ENCODE measurements at places on chromosomes 1 and 21.

- no peak for DNase-seq
Measured at GRCh38 chr1:40245686-40246085, 2.1 kb upstream of the TMCO2 start.

GRCh38 chr1:1573843-1574720, 581 bp downstream of the SSU72 start:
- no peak for DNase-seq

- no peak for DNase-seq
Measured at GRCh38 chr1:229889031-229889517, 178.0 kb upstream of the GALNT2 start.

DNA sequence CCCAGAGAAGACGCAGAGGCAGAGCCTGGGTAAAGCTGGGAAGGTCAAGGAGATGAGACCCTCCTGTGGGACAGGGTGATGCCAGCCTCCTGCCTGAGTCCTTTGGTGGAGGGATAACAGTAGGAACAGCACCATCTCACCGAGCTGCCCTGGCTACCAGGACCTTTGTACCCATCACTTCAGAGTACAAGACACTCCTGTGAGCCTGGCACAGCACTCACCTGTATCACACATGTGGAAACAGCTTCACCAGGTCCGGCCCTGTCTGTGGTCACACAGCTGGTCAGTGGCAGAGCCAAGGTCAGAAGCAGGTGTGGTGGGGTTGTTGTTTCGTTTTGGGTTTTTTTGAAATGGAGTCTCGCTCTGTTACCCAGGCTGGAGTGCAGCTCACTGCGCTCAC, 5.0 kb upstream of the TMEM200B start:
- no peak for DNase-seq

GRCh38 chr1:79694241-79694640, 687.7 kb upstream of the ADGRL4 start:
- no peak for DNase-seq

DNA sequence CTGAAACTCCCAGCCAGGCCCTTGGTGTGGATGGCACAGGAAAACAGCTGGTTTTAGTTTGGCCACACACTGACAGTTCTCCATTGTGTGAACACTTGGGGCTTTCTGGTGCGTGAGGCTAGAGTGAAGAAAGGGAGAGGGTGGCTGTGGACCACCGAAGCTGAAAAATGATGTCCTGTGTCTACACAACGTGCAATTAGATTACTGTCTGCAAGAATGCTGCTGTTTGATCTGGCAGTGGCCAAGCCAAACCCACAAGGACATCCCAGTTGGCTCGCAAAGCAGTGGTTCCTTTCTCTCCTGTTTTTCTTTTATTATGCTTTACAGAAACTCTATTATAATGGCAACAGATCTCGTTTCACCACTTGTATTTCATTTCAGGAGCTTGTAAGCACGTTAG, 58.9 kb downstream of the ERG start:
- no peak for DNase-seq

DNA sequence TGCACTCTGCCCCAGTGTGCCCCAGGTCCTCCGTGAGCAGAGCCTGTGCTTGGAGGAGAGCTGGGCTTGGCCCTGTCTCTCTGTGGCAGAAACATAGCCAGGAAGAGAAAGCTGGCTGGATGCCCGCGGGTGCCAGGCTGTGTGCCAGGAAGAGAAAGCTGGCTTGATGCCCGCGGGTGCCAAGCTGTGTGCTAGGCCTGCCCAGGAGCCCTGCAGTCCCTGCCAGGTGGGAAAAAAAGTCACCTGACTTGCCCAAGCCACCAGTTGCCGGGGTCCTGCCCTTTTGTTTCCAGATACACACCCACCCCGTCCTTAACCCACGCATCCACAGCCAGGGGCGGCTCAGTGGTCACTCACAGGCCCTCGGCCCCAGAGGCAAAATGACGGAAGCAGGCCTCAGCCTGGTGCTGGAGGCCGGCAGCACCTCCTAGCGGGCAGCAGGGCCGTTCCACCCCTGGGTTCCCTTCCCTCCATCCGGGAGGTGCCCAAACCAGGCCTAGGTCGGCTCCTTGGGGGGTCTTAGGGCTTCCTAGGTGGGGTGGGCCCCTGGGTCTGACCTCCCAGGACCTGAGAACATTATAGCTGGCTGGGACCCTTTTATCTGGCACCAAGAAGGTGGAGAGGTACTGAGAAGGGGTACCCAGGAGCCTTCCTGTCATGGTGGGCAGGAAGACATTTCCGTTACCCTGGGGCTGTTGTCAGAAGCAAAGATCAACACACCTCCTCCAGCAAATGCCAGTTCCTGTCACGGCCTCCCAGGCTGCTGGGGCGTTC, 9.1 kb downstream of the ITGB2 start:
- no peak for DNase-seq

- DNase-seq = no peak
Measured at GRCh38 chr1:180594723-180595122, 36.0 kb downstream of the OVAAL start.

DNA sequence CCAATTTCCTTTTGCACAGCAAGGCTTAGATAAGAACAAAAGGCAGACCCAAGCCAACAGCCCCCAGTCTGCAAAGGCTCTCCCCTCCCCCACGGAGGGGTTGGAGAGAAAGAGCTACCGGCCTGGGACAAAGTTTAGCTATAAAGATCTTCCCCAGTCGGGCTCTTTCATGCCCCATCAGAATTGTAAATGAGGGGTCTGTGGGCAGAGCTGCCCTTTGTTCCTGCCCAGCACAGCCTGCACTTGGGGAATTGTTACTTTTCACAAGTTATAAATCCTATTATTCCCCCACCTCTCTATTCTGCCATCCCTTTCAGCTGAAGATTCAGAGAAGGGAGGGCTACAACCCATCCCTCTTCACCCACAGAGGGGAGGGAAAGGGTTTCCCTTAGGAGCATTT, 3.5 kb downstream of the MYCL start:
- DNase-seq = no peak

GRCh38 chr1:116258668-116259419, 114.2 kb upstream of the ATP1A1 start:
- no peak for DNase-seq

DNA sequence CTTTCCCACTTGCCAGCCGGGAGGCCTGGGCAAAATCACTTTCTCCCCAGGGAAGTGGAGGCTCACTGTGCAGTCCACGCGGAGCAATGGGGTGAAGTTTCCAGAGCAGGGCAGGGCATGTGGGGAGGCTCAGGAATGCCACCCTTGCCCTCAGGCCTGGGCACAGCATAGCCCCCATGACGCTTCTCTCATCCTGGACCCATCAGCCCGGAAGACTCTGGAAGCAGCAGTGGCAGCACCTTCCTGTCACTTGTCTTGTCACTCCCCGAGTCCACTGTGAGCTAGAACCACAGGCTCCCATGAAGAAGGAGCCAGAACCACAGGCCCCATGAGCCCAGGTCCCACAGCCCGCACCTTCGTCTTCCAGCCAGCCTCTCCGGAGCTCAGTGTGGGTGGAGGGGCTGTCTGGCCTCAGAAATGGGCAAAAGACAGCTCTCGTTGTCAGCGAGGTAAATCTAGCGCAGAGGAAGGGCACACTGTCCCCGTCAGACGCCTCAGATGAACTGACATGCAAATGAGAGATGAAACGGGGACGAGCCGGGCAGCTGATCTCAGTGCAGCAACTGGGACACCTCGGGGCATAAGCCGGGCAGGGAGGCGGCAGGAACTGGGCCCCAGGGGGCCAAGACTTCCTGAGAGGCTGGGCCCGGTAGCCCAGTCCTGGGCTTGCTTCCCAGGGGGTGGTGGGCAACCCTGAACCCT, 6.1 kb downstream of the PDE9A start:
- DNase-seq = no peak

DNA sequence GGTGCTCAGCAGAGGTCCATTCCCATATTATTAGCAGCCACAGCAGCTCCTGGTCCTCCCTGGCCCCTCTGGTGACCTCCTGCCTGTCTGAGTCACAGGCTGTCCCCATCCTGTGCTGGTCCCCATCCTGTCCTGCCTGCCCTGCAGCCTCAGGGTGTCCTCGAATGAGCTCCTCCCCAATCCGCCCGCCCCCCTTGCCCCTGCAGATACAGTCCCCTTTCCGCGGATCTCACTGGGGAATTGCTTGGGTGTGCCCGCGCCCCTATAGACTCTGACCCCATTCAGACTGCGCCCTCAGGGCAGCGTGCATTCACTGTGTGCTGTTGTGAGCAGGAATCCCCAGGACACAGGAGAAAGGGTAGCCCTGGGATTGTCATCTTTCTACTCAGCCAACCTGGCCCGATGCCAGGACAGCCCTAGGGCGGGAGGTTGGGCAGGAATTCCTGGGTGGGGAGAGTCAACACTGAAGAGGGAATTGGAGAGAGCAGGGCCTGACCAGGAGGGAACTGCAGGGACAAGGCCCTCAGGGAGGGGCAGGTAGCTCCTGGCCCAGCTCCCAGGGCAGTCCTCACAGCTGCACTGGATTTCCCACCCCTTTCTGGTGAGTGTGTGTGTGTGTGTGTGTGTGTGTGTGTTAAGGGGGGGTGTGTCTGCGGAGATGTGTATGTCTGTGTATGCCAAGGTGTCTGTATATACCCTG, 1.1 kb upstream of the GUCA2A start:
- DNase-seq = no peak

DNA sequence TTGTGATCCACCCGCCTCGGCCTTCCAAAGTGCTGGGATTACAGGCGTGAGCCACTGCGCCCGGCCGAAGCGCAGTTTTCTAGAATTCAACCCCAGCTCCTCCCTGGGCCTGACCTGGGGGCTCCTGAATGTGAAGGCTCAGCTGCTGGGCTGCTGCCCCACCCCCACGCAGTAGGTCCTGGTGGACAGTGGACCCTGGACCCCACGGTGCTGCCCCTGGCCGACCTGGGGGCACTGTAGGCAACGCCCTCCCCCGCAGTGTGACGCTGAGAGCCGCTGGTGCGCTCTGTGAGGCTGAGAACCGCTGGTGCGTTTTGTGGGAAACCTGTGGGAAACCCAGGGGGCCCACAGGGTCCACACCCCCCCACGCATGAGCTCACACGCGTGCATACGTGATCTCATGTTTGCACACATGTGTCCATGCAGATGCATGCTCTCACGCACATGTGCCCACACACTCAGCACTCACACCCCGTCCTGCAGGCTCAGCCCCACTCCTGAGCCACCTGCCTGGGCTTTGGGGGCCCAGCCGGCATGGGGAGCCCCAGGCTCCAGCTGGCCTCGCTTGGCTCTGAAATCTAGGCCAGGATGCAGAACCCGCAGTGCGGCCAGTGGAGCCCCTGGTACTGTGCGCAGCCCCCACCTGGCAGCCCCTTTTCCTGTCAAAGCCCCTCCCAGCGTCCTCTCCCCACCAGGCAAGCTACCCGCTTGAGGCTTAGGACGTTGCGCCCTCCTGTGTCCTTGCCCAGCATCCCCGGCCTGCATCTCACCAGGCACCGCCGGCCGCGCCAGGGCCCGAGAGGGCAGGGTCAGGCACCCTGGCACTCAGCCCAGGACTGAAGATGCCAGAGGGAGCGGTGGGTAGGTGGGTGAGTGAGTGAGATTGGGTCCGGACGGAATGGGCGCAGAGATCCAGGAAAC, 67.7 kb downstream of the COL18A1 start:
- DNase-seq = no peak

GRCh38 chr1:201460814-201461644, 8.0 kb downstream of the PHLDA3 start:
- peak; percentile 89 for DNase-seq

GRCh38 chr1:212285685-212286555, 710 bp downstream of the PPP2R5A start:
- no peak for DNase-seq

DNA sequence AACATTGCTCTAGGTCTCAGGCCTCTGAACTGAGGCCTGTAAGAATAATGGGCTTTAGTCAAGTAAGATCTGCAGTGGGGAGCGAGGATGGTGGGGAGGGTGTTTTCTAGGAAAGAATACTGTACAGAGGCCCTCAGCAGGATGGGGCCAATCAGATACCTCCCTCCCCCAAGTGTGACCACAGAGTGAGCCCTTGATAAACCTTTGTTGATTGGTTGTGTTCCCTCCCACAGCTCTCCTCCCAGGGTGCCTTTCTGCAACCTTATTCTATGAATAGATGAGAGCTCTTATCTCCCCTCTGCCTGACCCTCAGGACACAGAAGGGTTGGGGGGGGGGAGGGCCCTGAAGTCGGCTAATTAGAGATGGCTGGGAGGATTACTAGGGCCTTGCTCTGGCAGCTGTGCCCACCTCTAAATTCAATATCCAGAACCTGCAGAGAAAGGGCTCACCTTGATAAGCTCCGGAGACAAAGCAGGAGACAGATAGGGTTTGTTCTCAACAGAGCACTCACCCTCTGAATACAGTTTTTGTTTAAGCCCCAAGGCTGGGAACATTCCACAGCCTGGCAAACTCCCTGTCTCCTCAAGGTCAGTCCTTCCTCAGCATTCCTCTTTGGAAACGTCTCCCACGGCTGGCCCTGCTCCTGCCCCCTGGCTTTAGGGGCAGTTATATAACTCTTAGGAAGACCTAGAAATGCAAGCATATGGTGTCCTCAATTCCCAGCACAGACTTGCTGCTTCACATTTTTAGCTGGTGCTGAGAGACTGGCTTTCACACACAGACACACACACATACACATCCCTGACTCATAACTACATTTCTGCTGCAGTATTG, 42.9 kb downstream of the ATP1A1 start:
- no peak for DNase-seq

DNA sequence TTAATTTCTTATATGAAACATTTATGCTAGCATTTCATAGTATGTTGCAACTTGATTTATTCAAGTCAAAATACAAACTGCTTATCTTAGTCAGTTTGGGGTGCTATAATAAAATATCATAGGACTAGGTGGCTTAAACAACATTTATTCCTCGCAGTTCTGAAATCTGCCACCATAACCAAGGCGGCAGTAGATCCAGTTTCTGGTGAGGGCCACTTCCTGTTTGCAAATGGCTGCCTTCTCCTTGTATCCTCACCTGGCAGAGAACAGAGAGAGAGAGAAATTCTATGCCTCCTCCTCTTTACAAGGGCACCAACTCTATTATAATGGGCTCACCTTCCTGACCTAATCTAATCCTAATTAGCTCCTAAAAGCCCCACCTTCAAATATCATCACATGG, 76.1 kb upstream of the RGS2 start:
- DNase-seq = no peak

DNA sequence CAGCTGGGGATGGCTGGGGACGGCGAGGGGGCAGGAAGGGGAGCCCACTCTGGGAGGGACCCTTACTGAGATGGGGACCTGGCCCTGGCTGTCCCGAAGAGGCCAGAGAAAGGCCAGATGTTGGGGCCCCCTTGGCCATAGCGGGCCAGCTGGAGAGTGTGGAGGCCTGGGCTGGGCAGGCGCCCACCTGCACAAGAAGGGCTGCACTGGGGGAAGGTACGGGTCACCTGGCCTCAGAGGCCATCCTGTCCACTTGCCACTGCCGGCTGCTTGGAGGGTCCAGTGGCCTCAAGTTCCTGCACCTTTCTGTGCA, 5.0 kb upstream of the PLCH2 start:
- no peak for DNase-seq

- no peak for DNase-seq
Measured at GRCh38 chr1:247298124-247298481, 33.6 kb downstream of the ZNF496 start.

- no peak for DNase-seq
Measured at GRCh38 chr1:46130606-46131005, 1.8 kb downstream of the PIK3R3 start.
